Omental fat pad (tissue), 4 donors: ENCODE measurements at places on chromosomes 7 and 10.

GRCh38 chr7:127938588-127938987, 92.6 kb downstream of the LRRC4 start:
- DNase-seq = no peak

DNA sequence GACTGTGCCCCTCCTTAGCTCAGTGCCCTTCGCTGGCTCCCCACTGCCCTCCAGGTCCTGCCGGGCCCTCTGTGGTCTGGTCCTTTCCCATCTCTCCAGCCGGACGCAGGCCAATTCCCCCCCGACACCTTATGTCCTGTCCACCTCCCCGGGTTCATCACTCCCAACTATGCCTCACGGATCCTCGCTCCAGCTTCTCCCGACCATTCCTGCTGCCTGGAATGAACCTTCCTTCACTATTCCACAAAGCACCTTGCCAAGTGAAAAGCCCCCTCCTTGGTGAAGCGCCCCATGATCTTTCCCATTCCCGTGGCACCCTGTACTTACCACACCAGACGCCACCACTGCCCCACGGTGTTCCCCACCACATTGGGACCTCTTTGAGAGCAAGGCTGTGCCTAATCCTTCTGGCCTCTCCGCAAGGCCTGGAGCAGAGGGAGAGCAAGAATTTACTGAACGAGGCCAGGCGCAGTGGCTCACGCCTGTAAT, 47.2 kb downstream of the TMEM270 start:
- DNase-seq = no peak

- DNase-seq = no peak
Measured at GRCh38 chr10:114773197-114773532, 48.4 kb upstream of the FHIP2A start.

DNA sequence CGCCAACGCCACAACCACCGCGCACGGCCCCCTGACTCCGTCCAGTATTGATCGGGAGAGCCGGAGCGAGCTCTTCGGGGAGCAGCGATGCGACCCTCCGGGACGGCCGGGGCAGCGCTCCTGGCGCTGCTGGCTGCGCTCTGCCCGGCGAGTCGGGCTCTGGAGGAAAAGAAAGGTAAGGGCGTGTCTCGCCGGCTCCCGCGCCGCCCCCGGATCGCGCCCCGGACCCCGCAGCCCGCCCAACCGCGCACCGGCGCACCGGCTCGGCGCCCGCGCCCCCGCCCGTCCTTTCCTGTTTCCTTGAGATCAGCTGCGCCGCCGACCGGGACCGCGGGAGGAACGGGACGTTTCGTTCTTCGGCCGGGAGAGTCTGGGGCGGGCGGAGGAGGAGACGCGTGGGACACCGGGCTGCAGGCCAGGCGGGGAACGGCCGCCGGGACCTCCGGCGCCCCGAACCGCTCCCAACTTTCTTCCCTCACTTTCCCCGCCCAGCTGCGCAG, 424 bp downstream of the EGFR start:
- DNase-seq = no peak
